ENCODE measurements at places on chromosomes 16 and 17.

DNA sequence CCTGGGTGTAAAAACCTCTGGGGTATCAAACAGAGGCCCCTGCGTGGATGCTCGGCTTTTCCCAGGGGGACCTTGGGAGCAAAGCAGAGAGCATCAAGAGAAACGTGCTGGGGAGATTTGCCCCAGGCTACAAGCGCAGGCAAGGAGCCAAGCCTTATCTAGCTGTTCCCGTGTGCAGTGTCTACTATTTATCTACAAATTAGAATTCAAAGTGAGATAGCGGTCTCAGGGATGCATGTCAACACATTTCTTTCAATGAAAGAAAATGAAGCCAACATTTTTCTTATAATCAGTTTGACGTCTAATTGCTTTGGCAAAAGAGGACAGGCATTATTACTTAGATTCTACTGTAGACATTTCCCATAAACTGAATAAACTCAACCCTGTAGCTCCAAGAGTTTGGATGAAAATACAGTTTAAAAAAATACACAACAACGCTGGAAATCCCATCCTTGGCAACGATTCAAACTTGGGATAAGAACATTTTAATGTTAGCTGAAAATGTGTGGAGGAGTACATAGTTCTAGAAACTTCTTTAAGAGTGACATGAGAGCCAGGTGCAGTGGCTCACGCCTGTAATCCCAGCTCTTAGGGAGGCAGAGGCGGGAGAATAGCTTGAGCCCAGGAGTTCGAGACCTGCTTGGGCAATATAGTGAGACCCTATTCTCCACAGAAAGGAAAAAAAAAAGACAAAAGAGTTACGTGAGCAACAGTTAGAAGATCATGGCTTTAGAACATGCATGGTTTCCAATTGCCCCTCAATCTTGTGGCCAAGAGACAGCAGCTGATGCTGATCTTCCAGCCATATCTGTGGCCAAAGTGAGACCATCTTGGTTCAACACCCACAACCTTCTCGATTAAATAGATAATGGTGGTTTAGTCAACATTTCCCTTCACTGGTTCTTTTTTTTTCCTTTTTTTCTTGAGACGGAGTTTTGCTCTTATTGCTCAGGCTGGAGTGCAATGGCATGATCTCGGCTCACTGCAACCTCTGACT, 7.2 kb downstream of the SPNS3 start:
- DNase-seq: no peak

GRCh38 chr16:27644165-27644564, 94.2 kb downstream of the KATNIP start:
- no peak for DNase-seq

DNA sequence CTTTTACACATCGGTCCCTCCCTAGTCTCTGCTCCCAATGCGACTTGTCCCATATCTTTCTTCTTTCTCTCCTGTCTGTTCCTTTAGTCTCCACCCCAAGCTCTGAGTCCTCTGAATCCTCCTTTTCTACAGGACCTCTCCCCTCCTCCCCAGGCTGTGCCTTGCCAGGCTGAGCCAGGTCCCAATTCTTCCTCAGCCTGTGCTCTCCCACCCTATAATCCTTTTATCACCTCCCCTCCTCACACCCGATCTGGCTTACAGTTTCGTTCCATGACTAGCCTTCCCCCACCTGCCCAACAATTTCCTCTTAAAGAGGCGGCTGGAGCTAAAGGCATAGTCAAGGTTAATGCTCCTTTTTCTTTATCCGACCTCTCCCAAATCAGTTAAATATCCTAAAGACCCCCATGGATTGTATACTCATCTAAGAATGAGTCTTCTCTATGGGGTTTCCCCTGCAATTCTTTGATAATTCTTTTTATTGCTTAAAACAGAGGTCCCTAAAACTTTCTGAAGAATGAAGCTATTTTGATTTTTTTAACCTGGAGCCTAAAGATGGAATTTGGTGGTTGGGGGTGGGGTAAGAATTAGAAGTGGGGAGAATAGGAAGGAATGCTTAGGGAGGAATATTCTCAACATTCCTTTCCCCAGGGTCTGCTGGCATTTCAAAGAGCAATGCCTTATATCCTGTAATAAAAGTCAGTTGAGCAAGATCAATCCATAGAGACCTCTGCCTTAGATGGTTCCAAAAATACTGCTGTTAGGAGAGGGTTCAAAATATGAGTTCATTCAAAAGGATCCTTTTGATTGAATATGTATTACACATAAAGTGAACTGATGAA, 102.8 kb downstream of the MYO1D start:
- no peak for DNase-seq

GRCh38 chr16:64450177-64450576, 671.7 kb downstream of the CDH11 start:
- DNase-seq: peak; percentile 44

DNA sequence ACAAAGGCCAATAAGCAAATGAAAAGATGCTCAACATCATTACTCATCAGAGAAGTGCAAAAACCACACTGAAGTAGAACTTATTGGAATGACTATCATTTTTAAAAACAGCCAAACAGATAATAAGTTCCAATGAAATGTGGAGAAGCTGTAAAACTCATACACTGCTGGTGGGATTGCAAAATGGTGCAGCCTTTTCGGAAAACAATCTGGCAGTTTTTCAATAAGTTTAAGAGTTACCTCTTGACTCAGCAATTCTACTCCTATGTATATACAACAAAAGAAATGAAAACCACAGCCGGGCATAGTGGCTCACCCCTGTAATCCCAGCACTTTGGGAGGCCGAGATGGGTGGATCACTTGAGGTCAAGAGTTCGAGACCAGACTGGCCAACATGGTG, 49.3 kb downstream of the AKAP10 start:
- DNase-seq: no peak

DNA sequence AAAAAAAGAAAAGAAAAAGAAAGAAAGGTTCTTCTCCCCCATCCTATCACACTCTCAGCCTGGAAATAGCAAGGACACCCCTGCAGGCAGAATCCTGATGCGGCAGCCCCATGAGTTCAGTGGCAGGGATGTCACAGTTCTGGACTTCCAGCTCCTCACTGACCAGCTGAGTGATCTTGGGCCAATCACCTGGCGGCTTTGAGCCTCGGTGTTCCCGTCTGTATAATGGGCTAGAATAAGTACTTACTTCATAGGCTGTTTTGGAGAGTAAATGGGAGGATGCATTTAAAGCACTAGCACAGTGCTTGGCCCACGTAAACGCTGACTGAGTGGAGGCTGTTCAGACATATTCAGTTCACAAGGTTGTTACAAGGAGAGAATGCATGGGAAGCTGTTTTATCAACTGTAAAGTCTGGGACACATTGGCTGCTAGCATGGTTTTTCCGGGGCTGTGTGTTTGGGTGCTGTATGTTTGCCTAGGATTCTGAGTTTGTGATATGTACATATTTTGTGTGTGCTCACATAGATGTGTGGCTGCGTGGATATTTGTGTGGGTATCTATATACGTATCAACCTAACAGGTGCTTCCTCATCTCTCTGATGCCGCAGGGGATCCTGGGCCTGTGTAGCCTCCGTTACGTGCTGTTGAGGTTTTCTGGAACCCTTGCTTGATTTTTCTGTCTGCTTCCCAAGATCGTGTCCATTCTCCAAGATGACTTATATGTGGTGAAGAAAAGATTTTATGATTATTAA, 3.4 kb downstream of the BHLHA9 start:
- DNase-seq: no peak

- no peak for DNase-seq
These were observed 13.4 kb downstream of the CASC3 start for GRCh38 chr17:40153603-40154236.

GRCh38 chr16:62583414-62583813, 547.2 kb upstream of the CDH8 start:
- no peak for DNase-seq

DNA sequence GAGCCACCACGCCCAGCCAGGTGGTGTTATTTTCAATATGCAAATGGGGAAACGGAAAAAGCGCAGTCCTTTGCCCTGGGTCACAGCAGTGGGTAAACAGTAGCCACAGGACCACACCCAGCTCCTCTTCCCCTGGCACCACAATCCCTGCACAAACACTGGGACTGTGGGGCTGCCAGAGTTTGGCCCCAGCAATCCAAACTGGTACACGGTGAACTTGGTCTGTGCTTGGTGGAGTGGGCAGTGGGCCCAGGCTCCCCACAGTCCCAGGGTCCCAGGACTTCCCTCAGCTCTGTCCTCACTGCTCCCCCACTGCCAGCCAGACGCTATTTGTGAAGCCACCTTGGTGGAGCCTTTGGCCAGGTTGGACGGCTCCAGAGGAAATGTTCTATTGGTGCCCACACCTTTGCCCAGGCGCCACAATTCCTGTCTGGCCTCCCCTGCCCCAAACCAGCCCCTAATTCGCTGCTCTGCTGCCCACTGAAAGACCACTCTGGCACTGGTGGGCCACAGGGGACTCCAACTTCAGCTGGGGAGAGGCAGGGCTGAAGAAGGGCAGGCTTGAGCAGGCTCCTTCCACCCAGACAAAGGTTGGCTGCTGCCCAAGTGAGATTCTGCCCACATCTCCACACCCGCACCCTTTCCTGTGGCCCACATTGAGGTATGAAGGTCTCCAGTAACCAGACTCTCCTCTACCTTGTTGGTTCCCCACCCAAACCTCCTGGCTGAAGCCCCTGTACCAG, 2.1 kb downstream of the CHAD start:
- DNase-seq: no peak

GRCh38 chr17:72778169-72779151, 314.0 kb downstream of the SLC39A11 start:
- no peak for DNase-seq

DNA sequence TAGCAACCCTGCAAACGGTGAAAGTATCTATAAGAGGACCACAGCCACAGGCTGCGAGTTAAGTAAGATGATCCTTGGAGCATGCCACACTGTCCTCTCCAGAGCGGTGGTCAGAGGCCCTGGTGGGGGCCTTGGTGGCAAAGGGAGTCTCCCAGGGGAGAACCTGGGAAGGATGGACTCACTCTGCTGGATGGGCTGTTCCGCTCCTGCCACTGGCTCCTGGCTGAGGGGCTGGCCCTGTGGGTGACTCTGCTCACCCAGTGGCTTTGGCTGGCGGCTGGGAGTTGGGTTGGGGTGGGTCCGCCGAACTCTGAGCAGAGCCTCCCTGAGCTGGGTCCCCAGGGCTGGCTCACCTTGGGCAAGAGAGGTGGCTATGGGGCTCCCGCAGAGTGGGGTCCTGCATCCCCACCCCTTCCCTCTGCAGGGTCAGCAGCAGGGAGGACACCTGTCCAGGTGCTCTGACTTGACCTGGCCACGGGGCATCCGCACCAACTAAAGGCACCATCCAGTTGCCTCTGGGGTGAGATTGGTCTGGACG, 7.3 kb downstream of the CDK5R1 start:
- no peak for DNase-seq

DNA sequence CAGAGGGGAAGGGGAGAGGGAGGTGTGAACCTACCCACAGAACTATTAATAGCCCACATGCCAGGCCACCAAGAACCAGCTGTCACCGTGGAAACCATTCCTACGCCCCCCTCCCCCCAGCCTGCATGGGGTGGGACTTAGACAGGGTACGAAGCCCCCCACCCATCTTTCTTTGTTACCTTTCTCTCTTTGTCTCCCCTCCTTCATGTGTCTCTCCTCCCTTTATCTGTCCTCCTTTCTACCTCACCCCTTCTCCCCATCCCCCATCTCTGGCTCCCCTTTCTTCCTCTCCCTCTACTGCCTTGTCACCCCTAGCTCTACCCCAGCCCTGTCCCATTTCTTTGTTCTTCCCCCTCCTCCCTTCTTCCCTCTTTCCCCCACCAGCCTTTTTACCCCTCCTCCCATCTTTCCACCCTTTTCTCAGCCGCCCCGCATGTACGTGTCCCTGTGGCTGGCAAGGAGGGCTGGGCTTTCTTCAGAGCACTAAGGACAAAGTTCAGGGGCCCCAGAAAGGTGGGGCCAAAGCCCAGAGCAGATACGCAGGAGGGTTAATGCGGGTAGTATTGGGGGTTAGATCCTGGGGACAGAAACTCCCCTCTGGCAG, 8.0 kb downstream of the THRA start:
- DNase-seq: no peak

GRCh38 chr17:56203430-56203829, 50.2 kb downstream of the ANKFN1 start:
- DNase-seq: peak; percentile 2

GRCh38 chr16:1794221-1794871, 841 bp upstream of the IGFALS start:
- DNase-seq: no peak

- DNase-seq: no peak
These were observed 8.7 kb downstream of the USB1 start for GRCh38 chr16:58009856-58010416.

DNA sequence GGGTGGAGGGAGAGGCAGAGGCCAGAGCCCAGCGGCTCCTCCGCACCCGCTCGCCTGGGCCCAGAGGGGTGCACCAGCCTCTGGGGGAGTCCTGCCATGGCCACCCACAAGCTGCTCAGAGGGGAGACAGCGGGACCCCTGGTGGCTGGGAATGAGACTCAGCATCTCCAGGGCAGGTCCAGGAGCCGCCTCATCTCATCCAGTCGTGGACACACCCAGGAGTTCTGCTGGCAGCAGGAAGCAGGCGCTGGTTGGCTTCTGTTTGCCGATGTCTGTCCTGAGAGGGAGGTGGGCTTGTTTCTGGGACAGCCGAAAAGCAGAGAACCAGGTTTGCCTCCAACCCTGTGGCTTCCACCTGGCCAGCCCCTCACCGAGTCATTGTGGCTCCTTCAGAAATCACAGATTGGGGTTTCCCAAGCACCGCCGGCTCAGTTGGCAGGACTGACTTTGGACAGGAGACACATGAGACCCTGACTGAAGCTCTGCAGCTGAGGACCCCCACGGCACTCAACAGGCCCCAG, 49.6 kb upstream of the ENPP7 start:
- no peak for DNase-seq

GRCh38 chr17:44595216-44595775, 38.0 kb downstream of the FZD2 start:
- DNase-seq: no peak

GRCh38 chr17:35148144-35148543, 527 bp downstream of the UNC45B start:
- no peak for DNase-seq

DNA sequence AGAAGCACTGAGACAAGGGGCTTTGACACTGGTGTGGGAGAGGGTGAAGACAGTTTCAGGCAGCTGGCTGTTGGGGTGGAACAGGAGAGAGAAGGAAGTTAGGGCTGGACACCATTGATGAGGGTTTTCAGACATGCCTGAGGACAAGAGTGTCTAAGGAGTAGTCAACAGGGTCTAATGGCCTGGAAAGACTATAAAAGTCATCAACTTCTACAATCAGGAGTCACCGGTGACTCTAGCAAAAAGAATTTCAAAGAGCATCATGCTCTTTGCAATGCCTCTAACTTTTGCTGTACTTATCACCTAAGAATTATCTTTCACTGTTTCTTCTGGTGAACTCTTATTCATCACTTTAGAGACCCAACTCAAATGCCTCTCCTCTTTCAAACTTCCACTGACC, 213.9 kb downstream of the C16orf78 start:
- no peak for DNase-seq

DNA sequence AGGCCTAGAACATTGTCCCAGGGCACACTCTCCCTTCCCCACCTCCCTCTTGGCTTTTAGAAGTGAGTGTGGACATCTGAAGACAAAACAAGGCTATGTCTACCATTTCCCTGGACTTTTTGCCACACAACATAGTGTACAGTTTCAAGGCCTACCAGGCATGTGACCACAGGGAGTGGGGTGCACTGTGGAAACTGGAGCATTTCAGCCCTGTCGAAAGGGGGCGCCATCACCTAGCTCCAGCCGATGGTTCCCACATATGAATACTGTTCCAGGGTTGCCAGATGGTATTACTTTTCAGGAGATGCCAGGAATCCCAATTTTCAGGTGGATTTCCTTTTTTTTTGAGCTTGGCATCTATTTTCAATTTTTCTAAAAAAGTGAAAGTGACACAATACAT, 140.7 kb downstream of the KATNIP start:
- DNase-seq: peak; percentile 46

GRCh38 chr17:55120651-55121050, 144.1 kb upstream of the HLF start:
- no peak for DNase-seq

Measured in epithelial cell of esophagus (primary cell).